ENCODE measurements at places on chromosomes 3 and 15.

DNA sequence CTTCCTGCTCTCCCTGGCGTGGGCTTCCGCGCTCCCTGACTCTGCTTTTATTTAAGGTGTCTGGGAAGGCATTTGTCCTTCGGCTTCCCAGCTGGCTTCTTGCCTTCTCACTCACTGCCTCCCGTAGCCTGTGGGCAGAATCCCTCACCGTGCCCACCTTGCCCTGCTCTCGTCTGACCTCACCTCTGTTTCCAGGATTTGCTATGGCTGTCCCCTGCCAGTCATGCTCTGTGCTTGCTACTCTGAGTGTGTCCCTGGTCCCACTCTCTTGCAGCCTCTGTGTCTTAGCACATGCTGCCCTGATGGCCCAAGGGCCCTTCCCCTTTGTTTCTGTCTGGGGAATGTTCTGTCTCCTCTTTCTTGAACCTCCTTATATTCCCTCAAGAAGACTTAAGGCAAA is 26.2 kb downstream of the LPP start:
- no peak for DNase-seq

- peak; percentile 57 for DNase-seq
Observed at GRCh38 chr3:194686816-194687637, 1.3 kb downstream of the FAM43A start.

GRCh38 chr15:100095541-100096247 is 246.1 kb downstream of the ADAMTS17 start:
- DNase-seq = no peak

DNA sequence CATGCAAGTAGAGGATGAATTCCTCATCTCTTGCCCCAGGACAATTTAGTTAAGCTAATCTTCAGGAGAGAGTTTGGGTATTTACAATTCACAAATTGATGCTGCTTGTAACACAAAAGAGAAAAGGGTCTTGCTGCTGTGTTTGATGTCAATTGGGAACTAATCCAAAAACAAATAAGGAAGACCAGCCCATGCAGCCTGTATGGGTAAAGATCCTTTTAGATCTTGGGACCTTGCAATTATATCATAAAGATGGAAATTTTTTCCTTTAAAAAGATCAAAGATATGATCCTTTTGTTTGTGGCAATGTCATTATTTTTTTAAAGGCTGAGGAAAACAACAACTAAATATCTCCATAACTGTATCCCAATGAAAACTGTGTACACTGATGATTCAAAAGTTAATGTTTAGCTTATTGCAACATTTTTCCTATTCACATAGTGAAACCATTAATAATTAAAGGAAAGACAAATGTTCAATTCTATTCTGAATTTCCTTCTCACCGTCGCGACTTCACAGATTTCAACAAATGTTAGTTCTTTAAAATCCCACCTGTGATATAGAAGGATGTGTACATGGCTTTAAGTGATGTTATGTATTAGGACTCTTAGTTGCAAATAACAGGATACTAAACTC is 40.2 kb downstream of the TMEM212 start:
- DNase-seq = no peak

- DNase-seq = no peak
Observed at GRCh38 chr3:171379961-171380483, 80.2 kb downstream of the TNIK start.

DNA sequence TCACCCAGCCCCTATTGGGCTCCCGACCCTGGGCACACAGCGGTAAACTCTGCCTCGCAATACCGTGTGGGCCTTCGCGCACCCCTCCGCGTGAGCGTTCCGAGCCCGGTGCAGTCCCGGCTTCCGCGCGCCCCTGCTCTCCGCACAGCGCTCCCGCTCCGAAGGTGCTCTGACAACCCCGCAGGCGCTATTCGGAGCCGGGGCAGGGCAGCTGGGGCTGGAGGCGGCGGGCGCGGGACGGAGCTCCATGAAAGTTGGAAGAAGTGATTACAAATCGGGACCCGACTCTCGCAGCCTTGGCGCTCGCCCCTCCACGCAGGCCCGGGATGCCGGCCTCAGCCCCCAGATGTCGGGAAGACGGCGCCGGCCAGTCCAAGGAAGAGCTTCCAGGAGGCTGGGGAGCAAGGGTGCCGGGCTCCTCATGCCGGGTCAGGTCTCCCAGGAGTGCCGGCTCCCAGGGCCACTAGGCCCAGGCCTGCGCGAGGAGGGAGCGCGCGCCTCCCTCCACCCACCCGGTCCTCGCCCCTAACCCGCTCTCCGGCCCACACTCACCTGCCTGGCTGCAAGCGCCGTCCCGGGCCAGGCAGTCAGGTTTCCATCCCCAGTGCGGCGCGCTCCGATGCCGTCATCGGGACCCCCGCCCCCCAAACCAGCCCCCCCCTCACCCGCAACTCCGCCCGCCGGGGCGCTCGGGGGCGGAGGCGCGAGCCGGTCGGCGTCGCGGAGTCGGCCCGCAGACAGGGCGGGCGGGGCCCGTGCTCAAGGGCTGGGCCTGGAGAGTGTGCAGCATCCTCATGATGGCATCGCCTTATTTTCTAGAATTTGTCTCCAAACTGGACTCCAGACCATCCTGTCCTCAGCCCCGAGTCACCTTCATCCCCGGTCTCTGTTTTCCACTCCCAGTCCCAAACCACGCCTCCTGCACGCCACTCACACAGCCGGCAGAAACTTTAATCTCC is at the start of gene KIF7:
KIF7 (minus strand) TSS at position 621 of the 959 bp plus-strand sequence. CDS start 2,537 bp downstream, outside the sequence.
- no peak for DNase-seq

DNA sequence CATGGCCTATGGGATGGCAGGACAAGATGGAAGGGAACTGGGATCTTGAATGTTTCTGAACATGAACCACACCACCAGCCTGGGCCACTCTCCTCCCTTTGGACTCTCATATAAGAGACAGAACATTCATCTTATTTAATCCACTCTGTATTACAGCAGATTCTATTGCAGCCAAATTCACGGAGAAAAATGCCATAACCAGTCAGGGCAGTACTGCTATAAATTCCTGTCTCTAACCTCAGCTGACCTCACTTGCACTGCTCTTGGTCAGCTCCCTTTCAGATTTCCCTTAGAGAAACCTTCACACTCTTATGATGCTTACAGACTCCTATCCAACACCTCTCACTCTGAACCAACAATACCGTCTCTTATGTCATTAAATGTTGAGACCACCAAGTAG is 101.4 kb downstream of the RYK start:
- no peak for DNase-seq

DNA sequence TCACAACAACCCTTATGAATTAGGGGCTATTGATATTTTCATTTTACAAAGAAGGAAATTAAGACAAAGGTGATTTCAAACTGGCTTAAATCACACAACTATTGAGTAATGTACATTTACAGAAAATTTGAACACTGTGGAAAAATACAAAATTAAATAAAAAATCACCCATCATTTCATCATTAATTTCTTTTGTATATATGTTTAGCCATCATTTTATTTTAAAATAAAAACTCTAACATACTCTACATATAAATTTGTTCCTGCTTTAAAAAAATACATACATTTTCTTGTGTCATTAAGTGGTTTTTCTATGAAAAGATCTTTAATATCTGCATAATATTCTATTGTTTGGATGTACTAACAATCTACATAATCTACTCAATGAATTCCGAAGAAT is 20.2 kb downstream of the CLDN11 start:
- no peak for DNase-seq

DNA sequence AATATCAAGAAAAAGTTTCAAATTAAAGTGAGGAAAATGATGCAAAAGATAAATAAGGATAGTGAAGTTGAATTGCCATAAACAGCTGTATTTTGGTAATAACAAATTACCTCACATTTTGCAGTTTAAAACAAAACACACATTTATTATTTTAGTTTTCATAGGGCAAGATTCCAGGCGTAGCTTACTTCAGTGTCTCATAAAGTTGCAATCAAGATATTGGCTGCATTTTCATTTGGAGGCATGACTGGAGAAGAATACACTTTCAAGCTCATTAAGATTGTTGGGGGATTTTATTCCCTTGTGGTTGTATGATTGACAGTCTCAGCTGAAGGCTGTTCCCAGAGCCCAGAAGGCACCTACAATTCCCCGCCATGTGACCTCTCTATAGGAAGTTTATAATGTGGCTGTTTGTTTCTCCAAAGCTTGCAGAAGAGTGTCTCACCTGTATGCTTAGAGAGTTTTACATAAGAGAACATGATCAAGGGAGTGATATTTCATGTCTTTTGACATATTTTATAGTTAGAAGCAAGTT is 151.4 kb downstream of the OTOL1 start:
- no peak for DNase-seq

- no peak for DNase-seq
Observed at GRCh38 chr3:174951498-174952005, 92.4 kb downstream of the NAALADL2 start.

DNA sequence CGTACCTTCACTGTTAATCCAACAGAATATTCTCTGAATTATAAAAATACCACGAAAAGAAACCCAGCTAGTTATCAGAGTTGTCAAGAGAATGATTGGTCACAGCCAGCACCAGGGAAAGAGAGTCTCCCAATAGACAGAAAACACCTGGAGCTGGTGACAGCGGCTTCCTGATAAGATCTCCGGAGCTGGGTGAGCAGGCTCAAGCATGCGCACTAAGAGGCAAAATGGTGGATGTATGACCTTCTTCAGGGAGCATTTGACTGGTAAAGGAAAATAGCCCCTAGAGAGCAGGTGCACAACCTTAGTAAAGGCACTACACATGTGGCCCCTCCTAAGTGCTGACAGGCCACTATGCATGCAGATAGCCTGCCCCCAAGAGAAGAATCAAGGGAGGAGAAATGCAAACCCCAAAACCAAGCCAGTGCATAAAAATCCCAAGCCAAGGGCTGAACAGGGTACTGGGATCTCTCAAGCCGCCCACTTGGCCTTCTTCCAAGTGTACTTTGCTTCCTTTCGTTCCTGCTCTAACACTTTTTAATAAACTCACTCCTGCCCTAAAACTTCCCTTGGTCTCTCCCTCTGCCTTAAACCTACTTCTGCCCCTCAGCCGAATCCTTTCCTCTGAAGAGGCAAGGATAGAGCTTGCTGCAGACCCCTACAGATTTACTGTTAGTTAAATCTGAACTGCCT is 93.2 kb downstream of the UACA start:
- DNase-seq = peak; percentile 72
